NCI-H2107 (cell line): ENCODE measurements at places on chromosomes 1 and 21.

DNA sequence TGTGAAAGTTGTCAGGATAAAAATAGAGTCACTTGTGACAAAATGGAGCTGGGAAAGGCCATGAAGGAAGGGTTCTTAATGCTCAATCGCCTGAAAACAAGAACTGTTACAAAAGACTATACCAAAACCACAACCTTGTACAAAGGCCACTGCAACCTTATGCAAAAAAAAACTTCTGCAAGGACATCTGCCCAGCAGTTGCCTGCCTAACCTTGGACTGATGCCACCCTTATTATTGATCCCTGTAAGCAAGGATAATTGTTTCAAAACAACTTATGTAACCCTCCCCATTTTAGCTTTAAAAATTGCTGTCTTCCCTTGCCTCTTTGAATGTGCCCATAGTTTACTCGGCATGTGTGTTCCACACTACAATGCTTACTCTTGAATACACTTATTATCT is 5.7 kb downstream of the ALG14 start:
- peak; percentile 37 for DNase-seq

- no peak for DNase-seq
Measured at GRCh38 chr1:30472009-30472408, 251.4 kb downstream of the MATN1 start.

- no peak for DNase-seq
Measured at GRCh38 chr1:198637157-198637556, 1.7 kb upstream of the PTPRC start.

DNA sequence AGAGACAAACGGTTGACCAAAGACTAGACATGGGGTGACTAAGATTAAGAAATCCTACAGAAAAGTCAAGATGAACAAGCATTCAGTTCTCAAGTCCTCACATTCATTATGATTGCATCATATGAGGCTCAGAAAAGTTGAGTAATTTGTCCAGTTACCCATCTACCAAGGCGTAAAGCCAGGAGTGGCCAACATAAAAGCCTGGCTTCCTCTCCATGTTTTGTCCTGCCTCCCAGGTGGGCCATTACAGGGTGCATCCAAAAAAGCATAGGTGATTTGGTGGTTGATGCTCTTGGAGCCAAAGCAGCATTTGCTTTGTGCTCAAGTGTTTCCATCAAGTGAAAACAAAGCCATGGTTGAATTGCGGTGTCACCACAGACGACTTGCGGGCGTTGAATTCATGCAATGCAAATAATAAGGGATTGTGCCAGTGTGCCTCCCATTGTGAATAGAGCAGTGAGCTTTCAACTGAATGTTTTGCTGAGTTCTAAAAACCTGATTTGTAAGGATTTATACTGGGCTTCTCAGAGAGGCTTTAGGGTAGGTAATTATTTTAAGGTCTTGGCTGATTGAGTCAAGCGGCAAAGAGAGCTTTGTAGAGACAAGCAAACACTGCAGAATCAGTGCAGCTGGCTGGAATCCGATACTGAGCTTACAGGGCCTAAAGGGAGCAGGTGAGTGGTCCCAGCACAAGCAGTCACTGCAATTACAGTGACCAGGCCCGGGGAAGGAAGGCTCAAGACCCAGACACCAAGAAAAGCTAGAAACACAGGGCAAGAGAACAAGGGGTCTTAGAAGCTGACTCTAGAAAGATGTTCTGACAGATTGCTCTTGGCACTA is 54.1 kb downstream of the KCNJ15 start:
- peak; percentile 83 for DNase-seq

DNA sequence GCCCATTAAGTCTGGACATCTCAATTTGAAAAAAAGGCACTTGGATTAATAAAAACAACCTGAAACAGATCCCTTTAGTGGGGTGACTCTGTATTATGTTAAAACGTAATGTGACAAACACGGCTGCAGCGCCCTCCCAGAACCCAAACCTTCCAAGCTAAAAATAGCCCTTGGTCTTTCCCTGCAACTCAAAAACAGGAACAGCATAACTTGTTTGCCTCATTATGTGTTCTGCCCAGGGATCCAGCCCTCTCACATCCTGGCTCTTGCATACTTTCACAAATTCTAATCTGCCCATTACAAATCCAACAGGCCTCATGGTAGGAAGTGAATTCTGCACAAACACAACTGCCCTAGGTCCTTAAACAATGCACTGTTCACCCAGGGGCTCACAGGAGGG is 94.7 kb upstream of the GADD45A start:
- DNase-seq = no peak

- no peak for DNase-seq
Measured at GRCh38 chr1:171019971-171020370, 70.7 kb upstream of the FMO3 start.

- DNase-seq = no peak
Measured at GRCh38 chr1:110523011-110523410, 4.0 kb upstream of the KCNA10 start.

GRCh38 chr1:89670163-89670562 is 37.2 kb downstream of the LRRC8C start:
- no peak for DNase-seq

- DNase-seq = no peak
Measured at GRCh38 chr21:17964716-17965115, 145.6 kb upstream of the C21orf91 start.

GRCh38 chr1:117562581-117563491 is 43.0 kb upstream of the TENT5C start:
- DNase-seq = no peak

DNA sequence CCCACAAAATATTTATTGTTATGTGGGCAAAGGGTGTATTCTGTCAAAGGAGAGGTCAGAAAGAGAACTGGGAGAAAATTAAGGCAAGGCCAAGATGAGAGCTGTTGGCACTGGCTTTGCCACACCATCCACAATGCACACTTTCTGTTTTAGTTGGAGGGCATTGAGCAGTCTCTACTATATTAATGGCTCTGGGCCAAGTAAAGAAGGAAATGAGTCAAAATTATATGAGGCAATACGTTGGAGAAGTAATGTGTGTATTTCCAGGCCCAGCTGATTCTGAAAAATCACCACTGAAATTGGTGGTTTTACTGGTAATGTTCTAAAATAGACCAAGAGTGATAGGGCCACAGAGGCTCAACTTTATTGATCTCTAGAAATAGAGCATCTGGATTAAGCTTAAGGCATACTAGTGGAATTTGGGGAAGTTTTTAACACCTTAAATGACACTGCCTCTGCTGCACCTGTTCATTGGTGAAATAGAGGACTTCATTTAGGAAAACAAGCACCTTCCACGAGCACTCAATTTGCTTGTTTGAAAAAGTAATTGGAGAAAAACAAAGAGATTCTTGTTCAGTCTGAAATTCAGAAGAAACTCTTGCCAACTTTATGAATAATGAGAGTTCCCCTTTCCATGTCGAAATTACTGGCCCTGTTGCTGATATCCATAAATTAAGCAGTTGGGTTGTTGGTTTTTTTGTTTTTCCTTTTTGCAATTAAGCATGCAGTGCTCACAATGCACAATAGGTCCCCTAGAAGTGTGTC is 424.9 kb downstream of the ADGRL2 start:
- DNase-seq = peak; percentile 31

DNA sequence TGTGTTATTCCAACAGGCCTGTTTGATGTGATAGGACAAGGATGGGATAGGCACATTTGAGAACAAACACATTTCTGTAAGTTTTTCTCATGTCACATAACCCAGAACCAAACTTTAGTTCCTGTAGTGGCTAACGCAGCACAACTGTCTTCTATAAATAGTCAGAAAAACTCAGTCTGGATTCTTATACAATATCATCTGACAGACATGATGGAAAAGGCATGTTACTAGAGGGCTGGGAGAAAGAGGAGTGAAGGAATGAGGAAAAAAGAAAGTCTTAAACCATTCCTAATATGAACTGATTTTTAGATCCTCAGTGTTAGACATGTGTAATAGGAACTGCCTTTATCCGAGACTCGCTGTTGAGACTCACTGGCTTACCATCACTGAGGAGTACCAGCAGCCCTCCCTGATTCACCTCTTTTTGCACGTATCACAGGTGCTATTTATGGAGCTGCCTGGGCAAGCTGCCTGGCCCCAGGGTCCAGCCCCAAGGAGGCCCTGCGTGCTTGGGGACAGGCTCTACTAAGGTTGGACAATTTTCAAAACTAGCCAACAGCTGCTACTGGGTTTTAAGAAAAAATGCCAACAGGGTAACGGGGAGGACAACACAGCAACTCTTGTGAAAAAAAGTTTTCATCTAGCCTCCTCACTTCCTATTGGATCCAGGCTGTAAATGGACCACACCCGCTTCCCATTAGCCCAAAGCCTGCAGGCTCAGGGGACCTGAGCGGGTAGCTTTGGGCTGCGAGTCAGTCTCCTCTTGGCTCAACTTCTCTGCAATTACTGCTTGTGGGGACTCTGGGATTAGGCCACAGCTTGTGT is 30.7 kb upstream of the SERBP1 start:
- no peak for DNase-seq

GRCh38 chr1:37498872-37499617 is 15.5 kb downstream of the MEAF6 start:
- no peak for DNase-seq

- peak; percentile 75 for DNase-seq
Measured at GRCh38 chr1:47459253-47459788, 21.5 kb downstream of the FOXD2 start.
